ENCODE measurements at places on chromosomes 2 and 18.

DNA sequence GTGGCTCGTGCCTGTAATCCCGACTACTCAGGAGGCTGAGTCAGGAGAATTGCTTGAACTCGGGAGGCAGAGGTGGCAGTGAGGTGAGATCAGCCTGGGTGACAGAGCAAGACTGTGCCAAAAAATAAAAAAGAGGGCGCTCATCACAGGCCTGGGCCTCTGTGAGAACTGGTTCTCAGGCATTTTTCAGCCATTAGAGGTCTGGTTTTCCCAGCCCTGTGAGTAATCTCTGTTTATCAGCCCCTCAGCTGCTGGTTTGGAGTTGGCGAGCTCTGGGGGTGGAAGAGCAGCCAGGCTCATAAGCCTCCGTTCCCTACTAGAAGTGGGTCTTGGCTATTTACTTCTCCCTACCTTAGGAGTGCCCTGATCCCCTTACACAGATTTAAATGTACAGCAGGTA, 53.1 kb downstream of the CHRNA1 start:
- DNase-seq = no peak

GRCh38 chr18:60976976-60977375, 356.3 kb upstream of the CDH20 start:
- no peak for DNase-seq

- no peak for DNase-seq
Observed at GRCh38 chr18:27175914-27176313, 9.2 kb downstream of the CHST9 start.

GRCh38 chr2:86598966-86599365, 24.7 kb downstream of the RNF103 start:
- DNase-seq = no peak
